ENCODE measurements at places on chromosomes 1 and 21.

DNA sequence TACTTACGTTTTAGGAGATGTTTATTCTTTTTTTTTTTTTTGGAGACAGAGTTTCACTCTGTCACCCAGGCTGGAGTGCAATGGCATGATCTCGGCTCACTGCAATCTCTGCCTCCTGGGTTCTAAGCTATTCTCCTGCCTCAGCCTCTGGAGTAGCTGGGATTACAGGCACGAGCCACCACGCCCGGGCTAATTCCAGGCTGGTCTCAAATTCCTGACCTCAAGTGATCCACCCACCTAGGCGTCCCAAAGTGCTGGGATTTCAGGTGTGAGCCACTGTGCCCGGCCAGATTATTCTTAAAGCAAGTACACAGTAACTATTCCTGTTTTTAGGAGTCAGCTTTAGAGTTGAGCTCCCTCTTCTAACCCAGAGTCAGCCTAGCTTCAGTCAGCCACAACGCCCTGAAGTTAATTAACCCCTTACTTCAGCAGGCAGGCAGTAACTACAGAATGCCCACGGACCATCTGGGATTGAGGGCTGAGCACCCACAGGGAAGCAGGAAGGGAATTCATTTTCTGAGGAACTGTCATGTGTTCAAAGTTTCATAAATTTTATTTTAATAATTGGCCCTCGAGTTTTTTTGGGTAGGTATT, 5.3 kb upstream of the ID3 start:
- no peak for DNase-seq

DNA sequence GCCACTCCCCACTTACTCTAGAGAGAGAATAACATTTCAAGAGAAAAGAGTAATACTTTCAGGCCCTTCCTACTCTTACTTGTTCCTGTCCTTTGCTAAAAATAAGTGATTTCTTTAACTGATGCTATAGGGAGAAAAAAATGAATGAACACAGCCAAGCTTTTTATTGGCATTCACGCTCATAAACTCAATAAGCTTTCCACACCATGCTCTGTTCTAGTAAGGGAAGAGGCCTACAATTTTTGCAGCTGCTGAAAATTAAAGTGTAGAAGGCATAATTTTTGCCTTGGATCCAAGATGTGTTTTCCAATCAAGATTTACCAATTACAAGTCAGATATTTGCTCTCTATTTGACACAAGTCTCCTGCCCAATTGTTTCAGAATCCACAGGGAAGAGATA, 188.1 kb upstream of the RGS18 start:
- DNase-seq = no peak

GRCh38 chr1:225888289-225888897, 553 bp downstream of the LEFTY1 start:
- DNase-seq = no peak

GRCh38 chr21:33901412-33902288, 14.0 kb downstream of the ATP5PO start:
- peak; percentile 23 for DNase-seq

- no peak for DNase-seq
Observed at GRCh38 chr1:180112984-180113647, 41.6 kb upstream of the QSOX1 start.

DNA sequence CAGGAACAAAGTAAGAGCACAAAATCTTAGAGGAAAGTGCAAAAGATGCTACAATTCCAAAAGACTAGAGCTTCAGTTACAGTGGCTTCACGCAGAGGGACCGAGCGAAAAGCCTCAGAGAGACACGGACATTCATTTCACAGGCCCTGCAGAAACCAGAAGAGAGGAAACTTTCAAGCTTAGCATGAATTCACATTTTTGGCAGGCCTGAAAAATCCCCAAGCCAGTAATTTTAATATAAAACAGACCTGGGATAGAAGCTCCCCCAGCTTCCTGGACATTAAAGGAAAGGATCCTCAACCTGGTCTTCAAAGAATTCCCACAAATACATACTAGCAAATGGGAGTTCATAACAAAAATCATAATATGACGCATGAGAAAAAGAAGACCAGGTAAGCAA, 66.2 kb downstream of the HSF2BP start:
- no peak for DNase-seq

DNA sequence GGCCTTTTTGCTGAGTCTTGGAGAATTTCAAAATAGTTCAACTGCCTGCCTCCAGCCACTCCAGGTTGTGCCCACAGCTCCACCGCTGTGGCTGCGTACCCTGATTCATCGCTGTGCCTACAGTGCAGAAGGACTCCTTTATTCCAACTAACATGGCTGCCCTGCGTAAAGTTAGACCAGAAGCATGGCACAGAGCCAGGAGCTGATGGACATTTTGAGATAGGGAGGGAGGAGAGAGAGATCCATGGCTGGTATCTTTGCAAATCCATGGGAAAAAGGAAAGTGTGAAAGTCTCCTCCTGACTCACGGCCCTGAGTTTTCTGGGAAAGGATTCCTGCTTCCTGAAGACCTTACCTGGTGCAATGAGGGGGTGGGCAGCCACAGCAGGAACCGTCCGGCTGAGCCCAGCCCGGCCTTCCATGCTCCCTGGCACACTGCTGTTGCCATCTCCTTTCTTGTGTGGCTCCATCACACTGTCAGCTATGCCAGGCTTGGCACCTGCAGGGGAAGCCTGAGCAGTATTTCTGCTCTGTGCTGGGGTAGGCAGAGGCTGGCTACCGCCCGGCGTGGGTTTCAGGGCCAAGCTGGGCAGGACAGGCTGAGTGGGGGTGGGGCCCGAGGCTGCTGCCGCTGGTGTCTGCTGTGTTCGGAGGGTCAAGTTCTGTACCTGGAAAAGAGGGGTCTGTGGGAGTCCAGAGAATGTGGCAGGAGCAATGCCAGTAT, 46.0 kb upstream of the A3GALT2 start:
- DNase-seq = no peak

GRCh38 chr1:65343286-65343685, 33.9 kb downstream of the DNAJC6 start:
- no peak for DNase-seq

- DNase-seq = no peak
Observed at GRCh38 chr1:54857746-54858561, 29.0 kb downstream of the DHCR24 start.

DNA sequence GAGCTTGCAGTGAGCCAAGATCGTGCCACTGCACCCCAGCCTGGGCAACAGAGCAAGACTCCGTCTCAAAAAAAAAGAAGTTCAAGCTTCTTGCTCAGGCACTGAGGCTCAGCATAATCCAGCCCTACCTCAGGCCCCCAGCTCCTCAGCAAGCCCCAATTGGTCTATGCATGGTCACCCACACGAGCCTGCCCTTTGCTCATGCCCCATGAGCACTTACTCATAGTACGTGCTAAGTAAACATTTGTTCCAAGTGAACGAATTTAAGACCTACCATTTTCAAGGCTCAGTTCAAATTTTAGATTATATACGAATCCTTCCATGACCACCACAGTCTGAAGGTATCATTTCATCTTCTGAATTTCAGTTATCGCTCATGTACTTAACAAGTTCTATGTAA, 4.3 kb downstream of the PDZK1 start:
- DNase-seq = no peak

GRCh38 chr1:9728451-9729295, 77.1 kb downstream of the PIK3CD start:
- peak; percentile 84 for DNase-seq

- no peak for DNase-seq
Observed at GRCh38 chr1:43556782-43557181, 26.1 kb downstream of the PTPRF start.

DNA sequence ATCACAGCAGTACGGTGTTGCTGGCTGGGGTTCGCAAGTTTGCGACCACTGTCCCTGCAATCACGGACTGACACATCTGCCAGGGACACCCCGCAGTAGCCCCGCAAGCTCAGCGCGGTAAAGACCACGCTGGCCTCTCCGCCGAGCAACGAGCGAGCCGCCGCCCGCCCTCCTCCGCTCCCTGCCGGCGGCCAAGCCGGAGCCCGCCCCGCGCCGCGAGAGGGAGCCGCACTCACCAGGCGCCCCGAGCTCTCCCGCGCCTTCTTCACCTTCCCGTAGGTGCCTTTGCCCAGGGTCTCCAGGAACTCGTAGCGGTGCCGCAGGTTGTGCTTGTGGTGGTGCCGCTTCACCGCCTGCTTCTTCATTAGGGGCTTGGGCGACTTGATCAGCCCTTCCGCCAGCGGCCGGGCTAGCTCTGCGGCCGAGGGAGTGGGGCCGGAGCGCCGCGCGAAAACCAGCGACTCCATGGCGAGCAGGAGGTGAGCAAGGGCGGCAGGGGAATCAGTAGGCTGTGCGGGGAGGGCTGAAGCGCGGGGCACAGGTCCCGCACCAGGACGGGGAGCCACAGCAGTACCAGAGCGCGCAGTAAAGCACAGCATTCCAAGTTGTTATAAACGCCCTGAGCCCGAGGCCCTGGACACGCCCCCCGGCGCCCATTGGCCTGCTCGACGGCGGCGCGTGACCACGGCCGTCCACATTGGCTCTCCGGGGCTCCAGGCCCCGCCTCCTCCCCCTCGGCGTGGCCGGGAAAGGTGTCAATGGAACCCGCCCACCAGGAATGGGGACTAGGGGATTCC, at the start of gene NUAK2:
NUAK2 (minus strand) TSS at position 584 of the 797 bp plus-strand sequence; CDS start at position 467, 117 bp downstream.
- DNase-seq = peak; percentile 90

DNA sequence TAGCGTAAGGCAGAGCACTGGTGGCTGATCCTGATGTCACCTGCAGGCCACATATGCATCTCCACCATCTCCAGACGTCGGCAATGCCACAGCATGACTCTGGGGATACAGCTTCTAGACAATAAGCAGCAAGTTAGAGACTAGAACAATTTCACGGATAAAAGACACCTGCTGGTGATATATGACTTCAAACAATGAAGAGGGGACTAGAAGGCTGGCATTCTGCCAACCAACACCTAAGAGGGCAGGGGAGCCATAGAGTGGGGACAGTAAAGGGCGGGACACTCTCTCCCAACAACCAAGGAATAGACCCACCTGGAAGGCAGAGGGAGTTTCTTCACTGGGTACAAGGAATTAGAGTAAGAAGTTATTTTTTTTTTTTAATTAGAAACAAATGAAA, 126.7 kb downstream of the SIM2 start:
- no peak for DNase-seq

- DNase-seq = no peak
Observed at GRCh38 chr1:214351551-214352277, 70.8 kb downstream of the SMYD2 start.

DNA sequence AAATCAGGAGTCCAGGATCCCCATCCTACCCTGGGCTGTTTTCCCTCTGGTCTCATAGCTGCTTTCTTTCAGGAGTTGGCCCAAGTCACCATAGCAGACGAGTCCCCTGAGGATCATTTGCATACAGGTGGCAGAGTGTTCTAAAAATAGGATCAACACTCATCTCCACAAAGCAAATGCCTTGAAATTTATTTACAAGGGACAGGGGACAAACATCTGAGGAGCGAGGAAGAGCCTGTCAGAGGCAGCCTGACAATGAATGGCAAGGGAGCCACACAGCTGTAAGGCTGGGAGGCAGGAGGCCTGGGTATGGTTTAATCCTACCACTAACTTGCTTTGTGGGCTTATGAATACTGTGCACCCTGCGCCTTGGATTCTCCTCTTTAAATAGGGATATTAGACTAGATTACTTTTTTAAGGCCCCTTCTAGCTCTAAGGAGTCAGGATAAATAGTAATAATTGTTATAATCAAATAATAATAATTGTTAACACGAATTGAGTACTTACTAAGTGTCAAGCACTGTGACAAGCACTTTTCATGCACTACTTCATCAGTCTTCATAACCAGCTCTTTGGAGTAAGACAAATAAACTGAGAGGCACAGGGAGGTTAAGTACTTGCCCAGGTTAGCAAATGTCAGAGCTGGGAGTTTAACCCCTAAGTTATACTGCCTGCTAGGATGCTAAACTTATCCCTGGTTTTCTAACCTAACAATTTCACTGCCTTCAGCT, 34.5 kb downstream of the RAB3B start:
- DNase-seq = no peak

- DNase-seq = no peak
Observed at GRCh38 chr1:75539230-75540116, 71.4 kb downstream of the SLC44A5 start.

DNA sequence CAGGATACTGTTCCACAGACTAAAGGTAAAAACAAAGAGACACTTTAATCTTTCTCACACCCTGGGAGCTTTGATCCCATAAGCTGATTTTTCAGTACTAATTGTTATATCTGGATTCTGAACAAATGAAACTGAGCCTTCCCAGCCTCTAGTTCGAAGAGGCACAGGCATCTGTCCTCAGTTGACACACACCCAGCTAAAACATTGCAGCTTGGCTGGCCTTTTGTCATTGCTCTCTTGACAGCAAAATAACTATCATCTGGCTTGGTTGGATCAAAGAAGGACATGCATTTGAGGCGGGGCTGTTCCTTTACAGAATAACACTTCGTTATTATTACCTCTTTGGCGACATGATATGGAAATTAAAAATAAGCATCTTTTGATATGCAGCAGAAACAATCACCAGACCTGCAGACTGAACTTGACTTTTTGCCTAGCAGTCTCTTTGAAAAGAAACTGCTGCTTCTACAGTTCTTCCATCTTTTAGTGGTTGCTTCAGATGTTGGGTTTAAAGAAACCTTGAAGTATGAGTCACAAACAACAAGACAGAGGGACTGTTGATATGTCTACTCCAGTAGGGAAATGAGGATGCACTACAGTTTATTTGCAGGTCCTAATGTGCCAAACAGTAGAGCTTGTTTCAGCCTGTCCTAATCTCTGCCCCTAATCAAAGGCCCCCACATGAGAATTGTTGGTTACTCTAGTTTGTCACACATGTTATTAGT, 166.5 kb downstream of the TPR start:
- no peak for DNase-seq

DNA sequence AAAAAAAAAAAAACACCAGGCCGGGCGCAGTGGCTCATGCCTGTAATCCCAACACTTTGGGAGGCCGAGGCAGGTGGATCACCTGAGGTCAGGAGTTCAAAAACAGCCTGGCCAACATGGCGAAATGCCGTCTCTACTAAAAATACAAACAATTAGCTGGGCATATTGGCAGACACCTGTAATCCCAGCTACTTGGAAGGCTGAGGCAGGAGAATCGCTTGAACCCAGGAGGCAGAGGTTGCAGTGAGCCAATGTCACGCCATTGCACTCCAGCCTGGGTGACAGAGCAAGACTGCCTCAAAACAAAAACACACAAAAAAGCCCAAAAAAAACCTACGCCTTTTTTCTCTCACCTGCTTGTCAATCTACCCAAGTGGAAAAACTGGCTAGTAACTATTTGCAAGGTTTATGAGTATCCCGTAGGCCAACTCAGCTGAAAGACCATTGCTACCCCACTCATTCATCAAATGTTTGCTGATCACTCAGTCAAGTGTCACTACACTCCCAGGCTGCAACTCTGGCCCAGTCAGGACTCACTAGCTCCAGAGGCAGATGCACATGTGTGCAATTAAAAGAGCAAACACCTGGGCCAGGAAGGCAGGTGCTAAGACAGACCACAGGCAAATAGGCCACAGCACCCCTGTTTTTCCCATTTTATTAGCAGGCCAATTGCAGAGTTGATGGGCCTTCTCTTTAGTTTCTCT, 2.0 kb downstream of the CSRP1 start:
- no peak for DNase-seq

GRCh38 chr1:174968750-174969244, 30.9 kb upstream of the CACYBP start:
- DNase-seq = peak; percentile 49

GRCh38 chr1:23594927-23595353, 35.6 kb upstream of the ID3 start:
- DNase-seq = no peak

All from activated naive CD4-positive, alpha-beta T cell treated with anti-CD3 and anti-CD28 coated beads for 36 hours (primary cell).